ENCODE measurements at places on chromosomes 4 and X.

- no peak for DNase-seq
Measured at GRCh38 chr4:176841711-176842112, 49.0 kb upstream of the VEGFC start.

DNA sequence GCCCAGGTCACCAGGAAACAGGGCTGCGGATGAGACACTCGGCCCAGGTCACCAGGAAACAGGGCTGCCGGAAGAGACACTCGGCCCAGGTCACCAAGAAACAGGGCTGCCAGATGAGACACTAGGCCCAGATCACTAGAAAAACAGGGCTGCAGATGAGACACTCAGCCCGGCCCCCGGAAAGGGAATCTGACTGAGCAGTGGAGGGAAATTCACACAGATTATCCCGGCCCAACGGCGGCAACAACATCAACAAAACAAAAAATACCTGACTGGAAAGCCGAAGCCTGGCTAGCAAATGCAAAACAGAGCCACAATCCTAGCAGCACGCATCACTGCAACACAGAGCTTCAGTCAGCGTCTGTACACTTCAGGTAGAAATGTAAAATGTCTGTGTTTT is 20.7 kb downstream of the AFAP1 start:
- DNase-seq: no peak

DNA sequence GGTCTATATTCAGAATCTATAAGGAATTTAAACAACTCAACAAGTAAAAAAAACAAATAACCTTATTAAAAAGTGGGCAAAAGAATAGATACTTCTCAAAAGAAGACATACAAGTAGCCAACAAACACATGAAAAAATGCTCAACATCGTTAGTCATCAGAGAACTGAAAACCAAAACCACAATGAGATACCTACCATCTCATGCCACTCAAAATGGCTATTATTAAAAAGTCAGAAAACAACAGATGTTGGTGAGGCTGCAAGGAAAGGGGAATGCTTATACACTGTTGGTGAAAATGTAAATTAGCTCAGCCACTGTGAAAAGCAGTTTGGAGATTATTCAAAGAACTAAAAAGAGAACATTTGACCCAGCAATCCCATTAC is 201.6 kb downstream of the QDPR start:
- DNase-seq: no peak

DNA sequence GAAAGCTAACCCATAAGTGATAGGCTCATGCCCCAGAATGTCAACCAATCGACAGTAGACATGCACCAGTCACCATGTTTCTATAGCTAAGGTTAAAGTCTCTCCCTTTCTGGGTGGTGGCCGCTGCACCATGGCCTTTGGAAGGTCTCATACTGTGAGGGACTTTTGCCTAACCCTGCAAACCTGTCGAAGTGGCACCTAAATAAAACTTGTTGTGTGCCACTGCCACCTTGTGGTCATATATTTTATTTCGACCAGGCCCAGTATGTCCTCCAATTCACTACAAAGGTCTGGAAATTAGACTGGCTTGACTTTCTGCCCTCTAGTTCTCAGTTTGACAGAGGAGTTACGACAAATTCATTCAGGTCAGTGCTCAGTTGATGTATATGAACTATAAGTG is 163.1 kb downstream of the SMARCA1 start:
- no peak for DNase-seq

- no peak for DNase-seq
Measured at GRCh38 chr4:124810827-124811226, 98.3 kb upstream of the ANKRD50 start.

DNA sequence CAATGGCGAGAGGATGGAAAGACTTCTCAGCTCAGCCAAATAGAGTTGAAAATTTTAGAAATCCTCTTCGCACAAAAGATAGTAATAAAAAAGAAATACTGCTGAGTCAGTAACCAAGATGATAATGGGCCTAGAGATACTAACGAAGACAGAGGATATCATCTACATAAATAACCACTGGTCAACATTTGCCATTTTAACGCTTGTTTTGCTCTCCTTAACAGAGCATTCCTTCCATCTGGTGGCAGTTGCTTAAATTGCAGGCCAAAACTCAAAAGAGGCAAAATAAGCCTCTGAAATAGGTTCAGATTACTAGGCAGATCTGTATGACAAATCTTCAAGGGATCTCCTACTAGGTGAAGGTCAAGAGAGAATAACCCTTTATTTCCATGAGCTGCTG is 51.7 kb upstream of the MCF2 start:
- DNase-seq: no peak

DNA sequence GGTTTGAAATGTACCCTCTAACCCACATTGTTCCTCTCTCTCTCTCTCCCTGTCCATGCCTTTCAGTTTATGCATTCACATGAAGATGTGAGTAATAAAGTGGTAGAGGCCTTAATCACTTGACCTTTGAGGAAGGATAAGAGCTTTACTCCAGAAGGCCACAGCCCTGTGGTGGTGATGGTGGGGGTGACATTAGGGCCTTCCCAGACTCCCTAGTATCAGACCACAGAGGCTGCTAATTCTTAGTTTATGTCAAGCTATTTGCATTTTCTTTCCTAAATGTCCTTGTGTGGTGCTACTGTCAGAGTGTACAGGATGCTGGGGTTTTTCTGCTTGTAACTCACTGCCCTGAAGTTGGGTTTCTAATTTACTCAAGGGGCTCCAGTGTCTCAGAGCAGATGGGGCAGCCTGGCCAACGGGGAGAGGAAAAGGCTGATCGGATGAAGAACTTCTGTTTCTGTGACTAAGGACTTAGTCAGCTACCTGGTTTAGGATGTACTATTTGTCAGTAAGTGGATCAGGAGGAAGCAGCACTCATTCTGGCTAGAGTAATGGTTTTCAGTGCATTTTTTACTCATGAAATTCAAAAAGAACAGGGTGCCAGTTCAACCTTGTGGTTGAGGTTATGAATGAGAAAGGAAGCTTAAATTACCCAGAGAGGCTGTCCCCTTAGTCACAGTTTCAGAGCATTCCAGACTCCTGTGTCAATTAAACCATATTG is 509.6 kb upstream of the DIPK2B start:
- no peak for DNase-seq
